ENCODE measurements at places on chromosomes 12 and 14.

DNA sequence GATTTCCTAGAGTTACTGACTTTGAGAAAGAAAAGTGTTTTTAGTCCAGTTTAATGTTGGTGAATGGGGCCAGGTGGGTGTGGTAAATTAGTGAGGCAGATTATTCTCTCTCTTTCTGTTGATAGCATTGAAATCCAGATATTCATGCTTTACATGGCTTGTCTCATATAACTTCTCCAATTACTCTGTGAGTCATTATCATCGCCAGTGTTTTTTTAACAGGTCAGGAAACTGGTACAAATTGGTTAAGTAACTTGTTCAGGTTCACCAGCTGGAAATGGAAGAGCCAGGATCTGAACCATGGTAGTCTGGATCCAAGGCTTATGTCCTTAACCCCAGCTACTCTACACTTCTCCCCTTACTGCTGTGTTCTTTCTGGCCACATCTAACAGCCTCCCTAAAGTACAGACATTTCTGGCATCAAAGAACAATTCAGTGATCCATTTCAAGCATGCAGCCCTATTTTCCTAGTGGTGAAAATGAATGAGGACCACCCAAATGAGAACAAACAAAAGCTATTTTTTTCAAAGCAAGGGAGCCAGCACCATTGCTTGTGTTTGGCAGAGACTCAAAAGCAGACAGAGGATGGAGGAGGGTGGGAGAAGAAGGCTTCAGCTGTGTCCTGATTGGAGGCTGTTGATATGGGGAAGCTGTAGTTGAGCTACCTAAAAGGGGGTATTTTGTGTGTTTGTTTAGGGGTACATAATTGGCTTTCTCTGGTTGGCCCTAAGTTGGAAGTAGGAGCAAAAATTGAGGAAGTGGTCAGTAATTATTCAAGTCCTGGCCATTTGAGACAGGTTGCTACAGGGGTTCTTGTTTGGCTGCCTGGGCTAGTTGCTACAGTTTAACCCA lies 1.7 kb downstream of the IRAK3 start:
- DNase-seq, result peak; percentile 90

DNA sequence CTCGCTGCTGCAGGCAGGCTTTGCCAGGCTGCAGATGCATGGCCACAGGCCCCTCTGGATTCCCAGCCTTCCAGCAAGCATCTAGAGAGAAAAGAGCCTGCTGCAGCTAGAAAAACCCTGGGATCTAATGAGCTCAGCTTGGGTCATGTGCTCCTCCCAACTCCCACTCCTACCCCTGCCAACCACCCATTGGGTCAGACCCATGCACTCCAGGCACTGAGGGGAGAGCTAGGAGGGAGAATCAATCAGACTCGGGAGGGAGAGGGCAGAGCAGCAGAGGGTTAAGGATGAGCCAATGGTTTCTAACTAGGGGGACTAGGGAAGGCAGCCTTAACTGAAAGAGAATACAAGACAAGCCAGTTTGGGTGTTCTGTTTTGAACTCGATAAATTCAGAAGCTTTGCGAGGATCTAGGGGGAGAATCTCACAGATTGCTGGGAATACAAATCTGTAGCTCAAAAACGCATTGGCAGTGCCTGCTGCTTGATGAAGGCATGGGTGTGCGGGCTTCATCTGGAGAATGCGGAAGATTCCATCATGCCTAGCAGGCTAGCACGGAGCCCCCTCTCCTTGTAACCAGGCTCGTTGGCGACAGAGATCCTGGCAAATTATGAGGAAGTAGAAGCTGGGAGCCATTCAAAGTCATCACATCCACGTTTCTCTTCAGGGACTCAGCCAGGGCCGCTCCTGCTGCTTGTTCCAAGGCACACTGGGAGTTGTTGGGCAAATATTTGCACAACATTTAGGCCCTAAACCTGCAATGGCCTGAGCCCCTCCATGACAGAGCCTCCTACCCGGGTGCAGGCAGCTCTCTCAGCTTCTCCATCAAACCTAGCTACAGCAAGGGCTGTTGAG lies 56.4 kb downstream of the VCPKMT start:
- no peak for DNase-seq

DNA sequence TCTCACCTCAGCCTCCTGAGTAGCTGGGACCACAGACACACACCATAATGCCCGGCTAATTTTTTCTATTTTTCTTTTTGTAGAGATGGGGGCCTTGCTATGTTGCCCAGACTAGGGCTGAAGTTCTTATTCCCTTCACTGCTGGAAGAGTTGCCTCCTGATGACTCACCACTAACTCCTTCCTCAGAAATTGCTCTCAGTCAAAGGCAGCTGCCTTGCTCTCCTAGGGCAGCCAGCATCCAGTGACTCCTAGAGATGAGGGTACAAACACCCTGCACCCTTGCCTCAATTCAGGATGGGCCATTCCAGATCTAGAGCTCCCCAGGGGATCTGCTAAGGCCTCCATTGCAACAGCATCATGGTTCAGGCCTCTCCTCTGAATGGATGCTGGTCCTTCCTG lies 54.0 kb upstream of the RASSF8 start:
- no peak for DNase-seq

DNA sequence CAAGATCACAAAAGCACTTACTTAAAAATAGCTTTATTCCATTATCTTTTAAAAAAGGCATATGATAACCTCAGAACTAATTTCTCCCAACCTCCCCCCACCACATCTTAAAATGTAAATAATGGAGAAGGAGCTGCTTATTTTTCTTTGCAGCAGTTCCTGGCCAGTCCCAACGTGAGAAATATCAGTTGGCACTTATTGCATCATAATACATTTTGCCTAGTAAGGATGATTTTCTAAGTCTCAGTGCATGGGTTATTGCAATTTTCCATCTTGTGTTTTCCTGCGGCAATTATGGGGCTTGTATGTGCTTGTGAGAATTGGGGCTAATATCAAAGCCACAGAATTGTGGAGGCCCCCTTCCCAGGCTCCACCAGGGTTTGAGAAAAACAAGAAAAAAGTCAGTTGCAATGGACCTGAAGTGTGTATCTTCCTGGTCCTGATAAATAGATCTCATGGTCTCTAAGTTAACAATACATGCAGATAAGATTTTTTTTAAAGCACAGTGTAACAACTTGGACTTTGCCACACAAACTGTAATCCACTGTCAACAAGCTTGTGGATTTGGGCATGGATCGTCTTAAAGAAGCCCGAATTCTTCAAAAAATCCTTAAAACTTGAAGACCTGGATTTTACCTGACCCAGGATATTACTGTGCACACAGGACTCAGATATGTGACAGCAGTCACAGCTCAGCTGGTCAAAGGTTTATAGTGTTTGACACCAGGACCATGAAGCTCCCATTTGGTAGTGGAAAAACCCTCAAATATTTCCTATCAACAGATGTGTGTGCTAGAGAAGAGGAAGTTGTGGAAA lies 2.8 kb upstream of the WSB2 start:
- DNase-seq, result peak; percentile 87
